ENCODE measurements at places on chromosomes 16 and 17.

DNA sequence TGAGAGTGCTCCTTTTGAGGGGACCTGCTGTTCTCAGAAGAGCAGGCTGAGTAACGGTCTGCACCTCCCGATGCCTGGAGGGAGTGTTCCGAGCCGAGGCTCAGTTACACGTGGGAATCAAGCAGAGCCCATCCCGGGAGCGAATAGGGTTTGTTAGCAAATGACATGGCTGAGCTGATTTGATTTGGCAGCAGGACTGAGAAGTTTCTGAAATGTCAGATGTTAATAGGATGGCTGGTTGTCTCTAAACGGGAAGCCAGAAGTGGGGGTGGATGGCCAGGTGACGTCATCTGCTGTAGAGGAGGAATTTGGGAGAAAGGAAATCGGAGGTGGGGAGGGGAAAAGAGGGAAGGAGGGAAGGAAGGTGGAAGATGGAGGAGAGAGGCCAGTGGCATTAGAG lies 128.0 kb downstream of the RAP1GAP2 start:
- DNase-seq, result no peak

- no peak for DNase-seq
Measured at GRCh38 chr16:75061669-75062068, 54.9 kb downstream of the LDHD start.

DNA sequence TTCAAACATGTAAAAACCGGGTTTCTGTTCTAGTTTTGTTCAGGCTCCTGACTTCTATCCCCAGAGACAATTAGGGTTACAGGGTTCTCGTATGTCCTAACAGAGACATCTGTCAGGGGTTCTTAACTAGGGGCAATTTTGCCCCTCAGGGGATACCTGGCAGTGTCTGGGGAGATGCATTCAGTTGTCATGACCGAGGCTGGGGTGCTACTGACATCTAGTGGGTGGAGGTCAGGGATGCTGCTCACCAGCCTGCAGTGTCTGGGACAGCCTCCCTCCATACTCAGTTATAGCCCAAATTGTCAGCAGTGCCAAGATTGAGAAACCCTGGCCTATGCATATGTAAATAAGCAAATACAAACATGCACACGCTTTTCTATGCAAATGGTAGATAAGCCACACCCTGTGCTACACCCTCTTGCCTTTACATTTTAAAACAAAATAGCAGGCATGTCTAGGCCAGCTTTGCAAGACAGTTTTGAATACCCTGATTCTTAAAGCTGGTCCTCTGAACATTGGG lies 37.4 kb downstream of the CLEC16A start:
- DNase-seq, result no peak

DNA sequence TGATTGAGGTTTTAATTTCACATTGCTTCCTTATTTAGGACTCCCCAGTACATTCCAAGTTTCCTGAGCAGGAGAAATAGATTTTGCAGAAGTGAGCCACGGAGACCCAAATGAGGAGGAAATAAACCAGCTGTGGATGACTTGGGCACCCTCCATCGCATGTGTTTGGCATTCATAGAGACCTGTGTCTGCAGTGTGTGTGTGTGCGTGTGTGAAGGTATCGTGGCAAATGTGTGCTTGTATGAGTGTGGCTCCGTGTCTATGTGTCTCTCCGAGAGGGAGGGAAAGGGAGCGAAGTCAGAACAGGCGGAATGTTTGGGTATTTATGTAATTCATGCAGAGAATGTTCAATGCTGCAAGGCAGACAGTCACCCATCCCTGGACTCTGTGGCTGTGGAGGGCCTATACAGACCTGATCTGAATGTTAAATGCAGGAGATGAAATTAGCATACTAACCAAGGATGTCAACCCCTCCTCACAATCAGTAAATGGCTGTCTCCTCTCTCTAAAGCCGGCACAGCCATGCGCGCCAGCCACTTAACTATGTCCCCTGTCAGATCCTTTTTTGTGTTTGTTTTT lies 186.0 kb upstream of the ZFHX3 start:
- no peak for DNase-seq

DNA sequence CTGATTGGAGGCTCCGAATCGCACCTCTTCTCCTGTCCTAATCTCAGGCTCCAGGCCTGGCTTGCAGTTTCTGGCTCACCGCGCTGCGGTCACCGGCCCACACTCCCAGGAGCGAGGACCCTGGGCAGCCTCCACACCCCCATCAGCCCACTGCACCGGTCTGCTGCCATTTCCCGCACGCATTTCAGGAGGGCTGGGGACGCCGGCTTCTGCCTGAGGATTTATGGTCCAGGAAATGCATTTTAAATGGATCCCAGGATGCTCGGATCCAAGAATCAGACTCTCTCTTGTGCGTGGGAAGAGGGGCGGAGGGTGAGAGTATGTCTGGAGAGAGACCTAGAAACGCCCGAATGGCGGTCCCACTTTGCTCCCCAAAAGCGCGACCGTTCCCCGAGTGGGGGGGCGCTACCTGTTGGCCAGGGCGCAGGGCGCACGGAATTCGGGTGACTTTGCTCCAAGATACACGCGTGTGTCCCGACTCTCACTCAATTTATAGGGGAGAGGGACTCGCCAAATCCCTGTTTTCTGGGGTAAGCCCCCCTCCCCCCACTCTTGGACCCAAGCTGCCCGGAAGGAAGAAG lies 817 bp upstream of the JPH3 start:
- no peak for DNase-seq

Measured in vagina (tissue), 2 donors.